ENCODE measurements at places on chromosomes 7 and 10.

DNA sequence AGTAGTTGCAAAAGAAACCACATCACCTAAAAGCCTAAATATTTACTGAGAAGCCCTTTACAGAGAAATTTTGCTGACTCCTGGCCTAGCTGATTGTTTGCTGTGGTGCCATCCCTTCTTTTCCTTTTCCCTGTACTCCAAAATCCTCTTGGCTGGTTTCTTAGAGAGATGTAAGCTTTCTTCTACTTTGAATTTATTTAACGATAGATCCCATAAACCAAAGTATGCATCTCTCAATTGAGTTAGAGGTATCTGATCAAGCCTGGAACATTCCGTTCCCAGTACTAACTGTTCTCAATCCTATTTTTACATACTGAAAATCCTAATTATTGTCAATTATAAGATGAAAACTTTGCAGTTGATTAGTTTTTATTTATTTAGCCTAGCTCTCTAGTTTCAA, 6.3 kb downstream of the TMEM60 start:
- no peak for DNase-seq

DNA sequence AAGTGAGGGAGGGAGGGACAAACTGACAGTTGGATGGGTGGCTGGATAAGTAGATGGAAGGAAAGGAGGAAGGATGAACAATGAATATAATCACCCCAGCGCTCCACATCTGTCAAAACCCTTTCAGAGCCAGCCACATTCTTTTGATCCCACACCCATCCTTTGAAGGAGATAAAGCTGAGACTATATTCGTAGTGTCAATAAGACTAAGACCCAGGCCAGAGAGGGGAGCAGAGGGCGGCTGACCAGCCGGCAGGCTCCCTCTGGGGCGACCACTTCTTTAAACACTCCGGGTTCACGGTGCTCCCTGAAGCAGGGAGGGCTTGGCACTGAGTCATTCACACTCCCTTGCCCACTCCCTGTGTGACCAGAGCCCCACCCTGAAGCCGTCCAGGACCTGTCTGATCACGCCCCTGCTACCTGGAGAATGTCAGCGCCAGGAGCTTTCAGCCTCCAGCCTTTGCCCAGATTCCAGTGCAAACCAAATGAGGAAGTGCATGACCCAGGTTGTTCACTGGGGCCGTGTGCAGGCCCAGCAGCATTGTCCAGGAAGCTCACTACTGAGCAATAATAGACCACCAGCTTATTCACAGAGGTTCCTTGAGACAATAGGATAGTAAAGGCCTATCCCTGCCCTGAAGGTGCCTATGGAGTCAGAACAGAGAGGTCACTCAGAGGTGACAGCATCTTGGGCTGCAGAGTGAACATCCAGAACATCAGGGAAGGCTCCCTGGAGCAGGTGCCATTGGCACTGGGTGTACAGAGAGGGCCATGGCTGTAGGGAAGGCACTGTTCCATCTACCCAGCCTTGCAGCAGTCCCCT, 34.4 kb downstream of the UNC5B start:
- DNase-seq = no peak

DNA sequence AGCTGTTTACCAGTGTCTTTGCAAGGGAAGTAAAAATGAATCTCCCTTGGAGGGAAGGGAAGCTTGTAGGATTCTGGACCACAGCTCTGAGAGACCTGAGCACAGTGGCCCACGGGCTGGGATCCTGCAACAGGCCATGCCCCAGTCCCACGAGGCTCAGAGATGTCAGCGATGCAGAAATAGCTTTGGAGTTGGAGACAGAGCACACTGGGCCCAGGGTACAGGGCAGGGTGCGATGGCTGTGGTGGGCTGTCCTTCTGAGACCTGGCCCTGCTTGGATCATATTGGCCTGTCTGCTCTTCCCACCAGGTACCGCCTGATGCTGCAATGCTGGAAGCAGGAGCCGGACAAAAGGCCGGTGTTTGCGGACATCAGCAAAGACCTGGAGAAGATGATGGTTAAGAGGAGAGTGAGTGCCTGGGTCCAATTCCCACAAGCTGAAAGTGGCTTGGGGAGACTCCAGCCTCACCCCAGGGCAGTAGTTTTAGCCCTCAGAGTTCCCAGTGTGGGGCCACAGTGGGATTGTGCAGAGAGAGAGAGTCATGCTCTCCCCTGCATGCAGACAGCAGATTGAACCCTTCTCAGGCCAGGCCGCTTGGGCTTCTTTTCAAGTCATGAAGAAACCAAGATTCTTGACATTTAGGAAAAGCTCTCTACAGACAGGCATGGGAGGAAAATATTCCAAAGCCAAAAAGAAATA, 13.5 kb upstream of the CSGALNACT2 start:
- no peak for DNase-seq

DNA sequence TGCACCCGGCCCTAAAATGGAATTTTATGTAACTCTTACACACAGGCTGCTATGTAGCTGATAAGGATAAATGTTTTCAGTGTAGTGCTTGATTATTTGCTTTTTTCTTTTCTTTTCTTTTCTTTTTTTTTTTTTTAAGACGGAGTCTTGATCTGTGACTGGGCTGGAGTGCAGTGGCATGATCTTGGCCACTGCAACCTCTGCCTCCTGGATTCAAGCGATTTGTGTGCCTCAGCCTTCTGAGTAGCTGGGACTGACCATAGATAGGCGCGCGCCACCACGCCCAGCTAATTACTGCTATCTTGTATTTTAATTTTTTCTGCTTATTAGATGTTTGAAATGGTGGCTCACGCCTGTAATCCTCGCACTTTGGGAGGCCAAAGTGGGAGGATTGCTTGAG, 3.4 kb downstream of the RABGEF1 start:
- no peak for DNase-seq

- no peak for DNase-seq
These were observed 25.3 kb upstream of the LEP start for GRCh38 chr7:128215739-128216138.

DNA sequence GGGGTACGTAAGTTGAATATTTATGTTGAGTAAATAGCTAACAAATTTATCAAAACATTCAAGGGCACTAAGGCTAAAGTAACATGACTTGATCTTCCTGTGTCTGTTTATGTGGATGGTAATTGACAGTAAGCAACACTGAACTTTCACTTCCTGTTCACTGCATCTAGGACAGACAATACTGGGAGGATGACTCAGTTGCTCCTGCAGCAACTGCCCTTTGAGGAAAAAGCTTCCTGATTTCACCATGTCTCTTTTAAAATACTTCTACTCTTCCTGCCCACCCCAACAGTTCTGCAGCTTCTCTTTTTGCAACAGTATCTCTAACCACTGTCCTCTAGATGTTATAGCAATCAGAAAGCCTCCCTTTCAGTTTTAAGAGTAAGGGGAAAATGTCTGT, 76.6 kb upstream of the HGF start:
- no peak for DNase-seq

DNA sequence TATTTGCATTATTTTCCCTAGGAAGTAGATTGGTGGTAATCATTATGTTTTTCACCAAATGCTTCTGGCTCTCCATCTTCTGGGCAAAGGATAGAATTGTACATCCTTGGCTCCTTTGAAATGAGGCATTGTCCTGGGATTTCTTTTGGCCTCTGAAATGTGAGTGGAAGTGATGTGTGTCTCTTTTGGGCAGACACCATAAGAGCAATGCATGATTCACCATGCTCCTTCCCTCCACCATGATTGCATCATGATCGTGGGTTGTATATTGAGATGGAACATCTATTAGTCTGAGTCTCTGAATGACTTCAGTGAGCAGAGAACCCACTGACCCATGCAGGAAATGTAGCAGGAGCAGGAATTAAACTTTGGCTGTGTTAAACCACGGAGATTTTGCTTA, 49.2 kb downstream of the ADRA2A start:
- no peak for DNase-seq

DNA sequence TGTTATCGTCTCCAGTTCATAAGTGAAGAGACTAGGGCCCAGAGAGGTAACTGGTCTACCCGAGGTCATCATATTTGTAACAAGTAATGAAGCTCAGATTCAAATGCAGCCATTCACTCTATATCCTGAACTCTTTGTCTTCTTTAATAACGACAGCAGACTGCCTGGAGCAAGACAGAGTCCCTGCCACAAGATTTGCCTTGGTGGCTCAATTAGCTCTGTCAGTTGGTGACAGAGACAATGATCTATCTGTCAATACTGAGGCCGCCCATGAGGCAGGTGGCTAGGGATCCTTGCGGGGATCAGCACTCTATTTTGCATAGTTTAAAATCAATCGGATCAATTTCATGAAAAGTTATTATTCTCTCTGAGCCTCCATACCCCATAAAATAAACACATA, 43.9 kb downstream of the SH3PXD2A start:
- DNase-seq = no peak

DNA sequence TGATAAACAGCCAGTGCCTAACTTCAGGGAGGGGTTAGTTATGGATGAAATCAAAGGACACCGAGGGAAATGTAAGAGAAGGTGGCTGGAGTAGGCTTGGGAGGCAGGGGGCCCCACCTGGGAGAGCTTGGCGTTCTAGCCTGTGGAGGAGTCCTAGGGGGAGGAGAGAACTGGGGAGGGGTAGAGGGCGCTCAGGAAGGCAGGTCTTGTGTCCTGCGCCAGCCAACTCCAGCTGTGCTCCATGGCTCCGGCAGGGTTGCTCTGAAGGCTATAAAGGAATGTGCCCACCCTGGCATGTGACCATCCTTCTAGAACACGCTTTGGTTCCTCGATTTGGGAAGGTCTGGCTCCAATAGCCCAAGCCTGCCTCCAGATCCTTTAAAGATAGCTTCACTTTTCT, 96.3 kb downstream of the SEC61G start:
- DNase-seq = no peak

GRCh38 chr10:78214955-78215354, 181.3 kb downstream of the RPS24 start:
- DNase-seq = no peak

DNA sequence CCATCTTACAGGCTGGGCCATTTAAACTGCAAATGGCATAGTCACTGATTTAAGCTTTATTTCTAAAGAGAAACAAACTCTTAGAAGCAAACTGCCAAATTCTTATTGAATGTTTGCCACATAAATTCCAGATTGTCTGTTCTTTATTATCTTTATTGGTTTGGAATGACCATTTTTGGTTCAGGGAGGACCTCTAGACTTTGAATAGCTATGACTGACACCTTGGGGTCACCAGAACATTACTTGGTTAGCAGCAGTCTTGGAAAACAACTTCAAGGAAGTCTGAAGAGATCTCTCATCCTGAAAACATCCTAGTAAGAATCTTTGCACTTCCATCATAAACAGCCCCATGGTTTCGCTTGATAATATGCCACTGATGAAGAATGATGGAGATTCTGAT, 197.1 kb downstream of the SUGCT start:
- no peak for DNase-seq

GRCh38 chr10:118276204-118276603, 65.9 kb downstream of the FAM204A start:
- no peak for DNase-seq

GRCh38 chr10:78346721-78347120, 313.1 kb downstream of the RPS24 start:
- DNase-seq = no peak

DNA sequence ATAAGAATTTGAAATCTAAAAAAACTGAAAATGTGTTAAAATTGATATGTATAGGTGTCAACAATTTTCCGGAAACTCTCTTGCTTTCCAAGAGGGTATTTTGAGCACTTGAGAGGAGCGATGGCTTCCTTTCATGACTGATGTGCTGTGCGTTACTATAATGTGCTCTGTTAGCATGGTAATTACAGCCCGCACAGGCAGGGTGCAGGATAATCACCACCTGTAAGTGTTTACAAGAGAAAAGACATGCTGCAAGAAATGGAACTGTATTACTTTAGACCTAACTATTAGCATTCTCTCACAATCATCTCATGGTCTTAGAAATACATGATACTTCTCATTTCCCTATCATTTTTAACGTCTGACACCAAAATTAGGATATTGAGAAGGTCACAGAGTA, 92.4 kb upstream of the ADARB2 start:
- no peak for DNase-seq

GRCh38 chr7:28546067-28546466, 133.7 kb downstream of the CREB5 start:
- no peak for DNase-seq

- no peak for DNase-seq
These were observed 9.0 kb upstream of the ADCYAP1R1 start for GRCh38 chr7:31043051-31043471.

DNA sequence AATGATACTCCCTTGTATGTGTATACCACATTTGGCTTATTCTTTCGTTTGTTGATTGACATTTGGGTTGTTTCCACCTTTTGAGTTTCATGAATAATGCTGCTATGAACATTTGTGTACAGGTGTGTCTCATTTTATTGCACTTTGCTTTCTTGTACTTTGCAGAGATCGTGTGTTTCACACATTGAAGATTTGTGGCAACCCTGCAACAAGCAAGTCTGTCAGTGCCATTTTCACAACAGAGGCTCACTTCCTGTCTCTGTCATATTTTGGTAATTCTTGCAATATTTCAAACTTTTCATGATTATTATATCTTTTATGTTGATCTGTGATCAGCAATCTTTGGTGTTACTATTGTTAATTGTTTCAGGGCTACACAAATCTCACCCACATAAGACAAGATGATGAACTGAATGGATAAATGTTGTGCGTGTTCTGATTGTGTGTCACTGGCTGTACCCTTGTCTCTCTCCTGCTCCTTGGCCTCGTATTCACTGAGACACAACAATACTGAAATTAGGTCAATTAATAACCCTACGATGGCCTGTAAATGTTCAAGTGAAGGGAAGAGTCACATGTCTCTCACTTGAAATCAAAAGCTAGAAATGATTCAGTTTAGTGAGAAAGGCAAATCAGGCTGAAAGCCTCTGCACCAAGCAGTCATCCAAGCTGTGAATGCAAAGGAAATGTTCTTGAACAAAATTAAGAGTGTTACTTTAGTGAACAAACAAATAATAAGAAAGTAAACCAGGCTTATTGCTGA, 133.6 kb upstream of the JCAD start:
- no peak for DNase-seq

GRCh38 chr10:35876248-35876647, 234.2 kb upstream of the FZD8 start:
- no peak for DNase-seq

- DNase-seq = no peak
These were observed 27.7 kb upstream of the TM9SF3 start for GRCh38 chr10:96614515-96614914.

GRCh38 chr7:30135301-30136116, 723 bp downstream of the MTURN start:
- peak; percentile 53 for DNase-seq

DNA sequence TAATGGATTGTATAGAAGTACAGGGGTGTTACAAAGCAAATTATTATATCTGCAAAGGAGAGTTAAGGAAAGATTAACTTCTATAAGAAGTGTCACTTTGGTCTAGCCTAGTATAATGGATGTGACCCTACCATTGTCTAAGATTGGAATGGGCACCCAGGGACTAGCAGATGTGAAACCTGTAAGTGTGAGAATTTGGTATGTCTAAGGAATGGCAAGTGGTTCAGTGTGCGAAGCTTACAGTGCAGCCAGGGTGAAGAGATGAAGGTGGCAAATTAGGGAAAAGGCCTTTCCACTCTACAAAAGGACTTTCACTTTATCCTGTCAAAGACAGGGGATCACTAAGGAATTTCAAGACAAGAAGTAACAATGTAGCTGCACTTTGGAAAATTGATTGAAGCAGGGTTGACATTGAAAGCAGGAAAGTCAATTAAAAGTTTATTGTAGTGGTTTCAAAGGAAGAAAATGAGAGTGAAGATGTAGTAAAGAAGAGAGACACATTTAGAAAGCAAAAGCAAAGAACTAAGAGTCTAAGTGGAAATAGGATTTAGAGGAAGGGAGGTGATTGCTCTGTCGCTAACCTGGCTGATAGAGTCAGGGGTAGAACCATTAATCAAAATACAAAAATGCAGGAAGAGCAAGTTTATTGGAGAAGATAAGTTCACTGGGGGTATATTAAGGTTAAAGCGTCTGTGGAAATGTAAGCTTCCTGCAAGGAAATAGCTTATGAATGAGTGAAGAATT, 47.4 kb downstream of the KCND2 start:
- no peak for DNase-seq
